Heart right ventricle (tissue), 16 donors: ENCODE measurements at places on chromosomes 7 and 10.

GRCh38 chr7:71303566-71303965 lies 171.6 kb downstream of the GALNT17 start:
- no peak for DNase-seq

- DNase-seq, result no peak
These were observed 118.1 kb upstream of the LYZL2 start for GRCh38 chr10:30747633-30748032.

GRCh38 chr10:99329554-99330346 lies 594 bp downstream of the CNNM1 start:
- DNase-seq, result no peak

DNA sequence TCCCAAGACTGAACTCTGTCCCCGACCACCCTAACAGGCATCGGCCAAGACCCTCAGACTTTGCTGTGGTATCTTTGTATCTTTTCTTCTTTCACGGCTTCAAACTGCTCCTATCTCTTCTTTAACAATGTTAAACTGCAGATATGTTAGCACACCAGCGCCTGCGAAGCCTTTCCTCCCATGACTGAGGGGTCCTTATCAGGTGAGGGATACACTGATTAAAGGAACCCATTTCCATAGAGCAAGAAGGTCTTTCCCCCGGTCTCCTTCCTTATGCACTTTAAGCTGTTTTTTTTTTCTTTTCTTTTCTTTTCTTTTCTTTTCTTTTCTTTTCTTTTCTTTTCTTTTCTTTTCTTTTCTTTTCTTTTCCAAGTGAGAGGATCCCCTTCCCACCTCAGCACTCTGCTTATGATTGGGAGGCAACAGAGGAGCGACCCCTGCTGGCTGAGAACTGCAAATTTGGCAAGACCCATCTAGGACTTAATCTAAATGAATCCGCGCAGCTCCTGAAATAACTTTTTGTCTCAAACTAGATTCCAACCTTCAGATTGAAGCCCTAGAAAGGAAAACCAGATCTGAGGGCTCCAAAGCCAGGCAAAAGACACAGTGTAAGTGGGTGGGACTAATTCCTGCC lies 109.9 kb downstream of the ITGB8 start:
- DNase-seq, result no peak

- DNase-seq, result peak; percentile 69
These were observed 23.2 kb upstream of the ZNF32 start for GRCh38 chr10:43671659-43672531.

DNA sequence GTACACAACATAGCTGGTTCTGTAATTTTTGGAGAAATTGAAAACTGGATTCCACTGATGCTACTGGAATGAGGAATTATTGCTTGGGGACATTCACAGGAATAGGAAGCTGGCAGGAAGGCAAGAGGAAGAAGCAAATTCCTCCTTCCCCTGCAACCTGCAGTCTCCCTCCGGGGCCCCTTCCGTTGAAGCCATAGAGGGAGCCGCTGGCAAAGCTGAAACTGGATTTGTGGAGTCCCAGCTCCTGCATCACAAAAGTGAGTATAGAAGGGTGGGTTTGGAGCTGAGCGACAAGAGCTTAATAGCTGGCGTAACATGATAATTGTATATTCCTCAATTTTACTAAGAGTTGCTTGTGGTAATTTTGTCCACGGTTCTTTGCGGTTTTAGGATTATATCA lies 190.8 kb downstream of the ADRA2A start:
- no peak for DNase-seq

GRCh38 chr7:77349141-77349540 lies 67.0 kb downstream of the GSAP start:
- DNase-seq, result no peak

DNA sequence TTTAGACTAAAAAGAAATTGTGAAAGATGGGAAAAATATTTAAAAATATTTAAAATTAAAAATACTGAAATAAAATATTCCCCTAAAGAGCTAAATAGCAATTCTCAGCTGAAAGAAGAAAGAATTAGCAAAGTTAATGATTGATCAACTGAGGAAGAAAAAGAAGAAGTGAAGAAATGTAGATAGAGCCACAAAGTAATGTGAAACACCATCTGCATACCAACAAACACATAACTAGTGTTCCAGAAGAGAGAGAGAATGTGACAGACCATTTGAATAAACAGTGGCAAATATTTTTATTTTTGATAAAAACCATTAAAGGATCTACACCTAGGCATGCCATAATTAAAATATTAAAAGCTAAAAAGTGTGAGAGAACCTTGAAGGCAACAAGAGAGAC lies 784.5 kb upstream of the ZWINT start:
- no peak for DNase-seq

DNA sequence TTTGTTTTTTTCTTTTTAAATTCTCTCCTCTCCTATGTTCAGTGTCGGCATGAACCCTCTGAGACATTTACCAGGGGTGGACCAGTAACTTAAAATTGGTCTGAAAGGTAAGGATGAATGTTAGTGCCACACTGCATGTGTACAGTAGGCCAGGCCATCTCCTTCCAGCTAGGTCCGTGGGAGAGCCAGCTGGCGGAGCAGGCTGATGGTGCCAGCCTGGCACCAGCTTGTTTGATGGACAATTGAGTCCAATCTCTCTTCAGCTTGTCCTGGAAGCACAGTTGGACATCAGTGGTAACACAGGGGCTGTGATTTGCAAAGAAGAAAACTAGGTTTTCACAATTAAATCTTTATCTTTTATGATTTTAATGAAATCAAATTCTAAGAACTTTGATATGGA lies 136.5 kb downstream of the CNNM2 start:
- no peak for DNase-seq

- no peak for DNase-seq
These were observed 12.8 kb downstream of the SUGCT start for GRCh38 chr7:40147371-40148246.

GRCh38 chr10:33235251-33235884 lies 99.1 kb downstream of the NRP1 start:
- no peak for DNase-seq

DNA sequence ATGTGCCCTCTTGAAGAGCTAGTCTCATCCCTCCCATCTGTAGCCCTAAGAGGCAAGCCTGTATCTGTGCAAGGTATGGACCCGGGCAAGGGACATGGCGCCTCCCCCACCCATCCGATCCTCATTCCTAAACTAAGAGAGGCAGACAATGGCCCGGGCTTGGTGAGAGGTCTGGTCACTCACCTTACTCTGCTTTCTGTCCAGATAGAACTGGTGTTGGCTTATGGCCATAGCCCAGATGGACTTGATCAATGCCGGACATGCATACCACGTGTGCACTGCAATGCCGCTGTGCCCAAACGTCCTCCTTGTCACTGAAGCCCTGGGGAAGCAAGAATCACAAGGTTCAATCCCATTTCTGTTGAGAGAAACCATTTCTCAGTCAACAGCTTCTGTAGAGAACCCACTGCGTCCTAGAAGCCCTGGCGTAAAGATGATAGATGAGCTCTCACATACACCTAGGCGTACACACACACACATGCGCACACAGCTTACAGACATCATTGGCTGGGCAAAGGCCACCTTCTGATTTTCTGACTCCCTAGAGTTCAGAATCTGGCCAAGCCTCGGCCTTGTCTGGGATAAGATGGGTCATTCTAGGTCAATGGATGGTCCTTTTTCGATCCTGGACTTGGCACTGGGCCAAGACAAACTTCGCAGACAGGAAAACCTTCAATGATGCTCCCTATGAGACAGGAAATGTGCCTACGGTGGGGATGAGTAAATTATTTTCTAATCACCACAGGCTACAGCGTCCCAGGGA lies 114.6 kb downstream of the PRPF18 start:
- no peak for DNase-seq

- DNase-seq, result no peak
These were observed 74.6 kb downstream of the ORC5 start for GRCh38 chr7:104133238-104133637.

DNA sequence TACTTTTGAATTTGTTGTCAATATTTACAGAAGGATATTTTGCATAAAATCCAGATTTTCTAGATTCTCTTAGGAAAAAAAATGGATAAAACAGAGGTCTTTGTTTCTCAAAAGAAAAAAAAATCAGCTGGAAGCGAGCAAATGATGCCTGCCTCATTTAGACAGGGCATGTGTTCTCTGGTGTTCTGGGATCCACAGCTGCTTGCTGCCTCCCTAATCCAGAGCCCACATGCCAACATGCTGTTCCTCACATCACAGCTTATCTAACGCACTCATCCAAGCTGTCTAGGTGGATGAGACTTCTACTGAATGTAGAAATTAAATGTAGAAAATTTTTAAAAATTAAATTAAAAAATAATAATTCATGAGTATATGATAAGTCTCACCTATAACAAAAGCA lies 630.1 kb downstream of the SORCS1 start:
- no peak for DNase-seq

DNA sequence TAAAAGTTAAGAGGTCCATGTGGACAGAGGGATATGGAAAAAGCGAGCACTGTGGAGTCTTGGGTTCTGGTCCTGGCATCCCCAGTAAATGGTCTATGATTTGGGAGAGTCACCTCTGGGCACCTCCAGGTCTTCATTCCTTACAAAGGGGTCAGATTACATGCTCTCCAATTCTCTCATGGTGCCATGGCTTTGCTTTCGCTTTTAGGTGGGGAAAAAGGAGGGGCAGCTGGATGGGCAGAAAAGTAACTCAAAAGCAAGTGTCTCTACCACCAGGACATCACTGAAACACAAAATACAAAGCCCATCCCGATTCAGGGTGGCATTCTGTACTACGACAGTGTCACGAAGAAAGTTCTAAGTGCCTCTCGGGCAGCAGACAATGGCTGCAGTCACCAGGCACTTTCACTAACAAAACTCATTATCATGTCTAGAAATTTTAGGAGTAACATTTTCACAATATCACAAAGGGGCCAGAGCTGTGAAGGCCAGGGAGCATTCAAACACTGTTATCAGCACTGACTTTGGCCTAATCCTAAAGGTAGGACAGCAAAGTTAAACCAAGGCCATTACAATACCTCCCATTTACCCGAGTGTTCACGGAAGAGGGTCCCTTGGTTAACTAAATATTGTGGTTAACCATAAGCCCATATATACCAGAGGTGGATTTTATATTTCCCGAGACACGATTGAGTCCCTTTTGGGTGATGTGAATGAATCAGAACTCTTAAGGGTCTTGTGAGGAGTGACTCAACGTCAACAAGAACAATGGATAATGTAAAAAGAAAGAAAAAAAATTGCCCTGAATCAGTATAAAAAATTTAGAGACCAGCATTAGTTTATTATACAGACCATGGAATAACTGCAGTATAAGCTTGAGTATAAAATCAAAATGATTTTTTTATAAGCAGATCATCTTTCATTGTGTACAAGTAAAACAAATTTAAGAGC lies 2.5 kb downstream of the PSAP start:
- no peak for DNase-seq

DNA sequence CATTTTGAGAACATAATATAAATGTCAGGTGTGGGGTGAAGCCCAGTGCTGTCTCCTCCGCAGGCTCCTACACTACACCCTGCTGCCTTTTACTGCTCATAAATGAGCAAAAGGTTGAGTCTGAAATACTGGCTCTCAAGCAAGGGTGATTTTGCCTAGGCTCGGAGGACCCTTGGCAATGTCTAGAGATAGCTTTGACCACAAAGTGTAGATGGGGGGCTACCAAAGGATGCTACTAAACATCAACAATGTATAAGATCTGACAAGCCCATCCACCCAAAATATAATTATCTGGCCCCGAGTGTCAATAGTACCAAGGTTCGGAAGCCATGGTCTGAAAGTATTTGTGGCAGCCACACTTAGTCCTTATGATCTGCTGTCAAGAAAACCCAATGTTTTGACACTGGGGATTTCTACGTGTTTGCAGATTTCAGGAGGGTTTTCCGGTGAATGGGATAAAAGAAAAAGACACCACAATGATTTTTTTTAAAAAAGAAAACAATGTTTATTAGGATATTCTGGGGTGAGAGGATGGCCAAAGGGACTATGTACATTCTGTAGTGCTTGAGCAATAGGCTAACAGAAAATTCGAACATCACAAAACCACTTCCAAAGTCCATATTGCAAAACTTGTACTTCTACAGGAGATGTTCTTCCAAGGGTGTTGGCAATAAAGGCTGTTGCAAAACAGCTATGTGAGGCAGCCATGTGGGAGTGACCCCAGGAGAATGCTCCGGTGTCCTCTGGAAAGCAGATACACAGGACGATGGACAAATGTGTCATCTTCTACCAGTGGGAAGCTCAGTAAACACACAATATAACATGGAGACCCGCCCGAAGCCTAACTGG lies 216.3 kb downstream of the GFRA1 start:
- no peak for DNase-seq

GRCh38 chr10:60185421-60185820 lies 204.3 kb downstream of the ANK3 start:
- DNase-seq, result no peak

DNA sequence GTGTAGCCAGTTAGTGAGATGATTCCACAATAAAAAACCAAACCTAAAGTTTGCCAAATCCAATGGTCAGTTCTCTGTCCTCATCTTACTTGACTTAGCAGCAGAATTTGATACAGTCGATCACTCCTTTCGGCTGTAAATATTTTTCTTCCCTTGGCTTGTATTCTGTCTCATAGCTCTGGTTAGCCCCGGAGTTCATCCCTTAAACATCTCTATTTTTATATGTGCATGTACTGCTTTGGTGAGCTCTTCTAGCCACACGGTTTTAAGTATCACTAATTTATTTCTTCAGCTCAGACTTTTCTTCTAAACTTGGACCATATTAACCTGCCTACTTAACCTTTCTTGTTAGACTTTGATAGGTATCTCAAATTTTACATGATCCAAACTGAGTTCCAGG lies 17.8 kb upstream of the ASB15 start:
- no peak for DNase-seq

- DNase-seq, result no peak
These were observed 54.7 kb upstream of the FIGNL1 start for GRCh38 chr7:50504646-50505546.

DNA sequence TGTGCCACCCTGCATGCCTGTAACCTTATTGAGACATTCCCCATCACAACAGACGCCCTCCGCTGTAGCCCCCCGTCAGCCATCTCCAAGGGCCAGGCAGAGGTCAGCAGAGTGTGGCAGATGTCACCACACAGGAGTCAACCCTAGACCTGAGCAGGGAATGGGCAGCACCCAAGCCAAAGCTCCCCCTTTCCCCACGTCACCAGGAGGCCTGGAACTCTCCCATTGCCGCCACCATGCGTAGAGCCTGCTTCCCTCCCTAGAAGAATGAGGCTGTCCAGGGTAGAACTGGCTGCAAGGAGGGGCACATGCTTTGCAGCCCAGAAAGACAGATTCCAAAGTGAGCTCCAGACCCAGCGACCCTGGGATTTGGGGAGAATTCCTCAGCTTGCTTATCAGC lies 342.9 kb downstream of the TNS3 start:
- DNase-seq, result no peak

DNA sequence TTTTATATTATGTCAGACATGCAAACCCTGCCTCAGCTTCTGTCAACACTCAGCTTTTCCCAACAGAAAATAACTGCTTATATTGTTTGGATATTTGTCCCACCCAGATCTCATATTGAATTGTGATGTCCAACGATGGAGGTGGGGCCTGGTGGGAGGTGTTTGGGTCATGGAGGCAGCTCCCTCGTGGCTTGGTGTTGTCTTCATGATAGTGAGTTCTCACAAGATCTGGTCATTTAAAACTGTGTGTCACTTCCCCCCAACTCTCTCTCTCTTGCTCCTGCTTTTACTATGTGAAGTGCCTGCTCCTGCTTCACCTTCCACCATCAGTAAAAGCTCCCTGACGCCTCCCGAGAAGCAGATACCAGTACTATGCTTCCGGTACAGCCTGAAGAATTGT lies 85.8 kb upstream of the KCNMA1 start:
- DNase-seq, result no peak
